ENCODE measurements at places on chromosomes 1 and 21. TPM values are rescaled to one million over a fixed set of nuclear protein-coding genes. Genes with fewer than 3 reads are reported as not detected.

- no peak overlapping the region for H3K27ac ChIP-seq
- H3K36me3 ChIP-seq: no peaks in the 10 kb centered on the region
- H3K4me3 ChIP-seq: no peak overlapping the region
- DNase-seq: no peak
- no peaks in the 10 kb centered on the region for H3K27me3 ChIP-seq
- H3K4me1 ChIP-seq: peaks cover 4% of the 10 kb centered on the region
Observed at GRCh38 chr1:64187646-64188045, 15.8 kb upstream of the UBE2U start.

ERRFI1 gene
- 3.8 TPM for polyA plus RNA-seq

- H3K27me3 ChIP-seq: no peaks in the 10 kb centered on the region
- H3K4me1 ChIP-seq: no peaks in the 10 kb centered on the region
- no peak overlapping the region for H3K4me3 ChIP-seq
- H3K27ac ChIP-seq: no peak overlapping the region
- DNase-seq: no peak
Observed at GRCh38 chr1:65688848-65689247, 103.8 kb upstream of the PDE4B start.

GRCh38 chr1:239417986-239418640 lies 31.7 kb downstream of the CHRM3 start:
- no peaks in the 10 kb centered on the region for H3K27me3 ChIP-seq
- no peak overlapping the region for H3K4me3 ChIP-seq
- H3K27ac ChIP-seq: no peak overlapping the region

DNA sequence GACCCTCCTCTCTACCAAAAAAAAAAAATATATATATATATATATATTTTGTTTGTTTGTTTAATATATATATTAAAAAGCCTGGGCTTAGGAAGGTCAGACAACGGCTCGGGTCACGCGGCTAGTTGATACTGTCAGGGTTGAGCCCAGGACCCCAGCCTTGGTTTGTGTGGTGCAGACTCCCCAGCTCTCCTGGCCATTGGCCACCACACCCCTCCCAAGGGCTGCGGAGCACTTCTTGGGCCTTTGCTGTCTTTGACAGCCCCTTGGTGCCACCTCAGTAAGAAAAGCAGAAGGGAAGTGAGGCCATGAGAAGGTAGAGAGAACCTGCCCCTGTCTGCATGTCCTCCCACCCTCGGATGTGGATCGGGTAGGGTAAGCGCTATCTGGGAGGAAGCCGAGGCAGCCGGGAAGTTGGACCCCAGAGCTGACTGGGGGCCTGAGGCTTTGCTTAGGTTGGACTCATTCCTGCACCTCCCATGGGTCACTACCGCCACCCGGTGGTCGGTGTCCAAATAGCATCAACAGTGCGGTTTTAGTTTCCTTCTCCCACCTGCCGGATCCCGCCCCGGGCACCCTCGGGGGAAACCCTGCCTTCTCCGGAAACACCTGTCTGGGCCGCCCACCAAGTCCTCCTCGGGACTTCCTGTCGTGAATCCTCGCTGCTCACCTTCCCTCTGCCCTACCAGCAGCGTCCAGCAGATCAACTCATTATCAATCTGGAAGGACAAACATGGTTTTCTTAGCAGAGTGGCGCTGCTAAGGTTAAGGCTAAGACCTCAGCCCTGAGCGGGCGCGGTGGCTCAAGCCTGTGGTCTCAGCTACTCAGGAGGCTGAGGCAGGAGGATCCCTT lies 29.8 kb upstream of the GNPAT start:
- H3K4me1 ChIP-seq: peaks cover 22% of the 10 kb centered on the region
- DNase-seq: peak; percentile 94
- H3K36me3 ChIP-seq: no peaks in the 10 kb centered on the region
- H3K4me3 ChIP-seq: peak overlapping the region; percentile 37

- H3K27me3 ChIP-seq: no peaks in the 10 kb centered on the region
- H3K27ac ChIP-seq: no peak overlapping the region
- no peak overlapping the region for H3K4me3 ChIP-seq
- no peak for DNase-seq
- H3K4me1 ChIP-seq: peaks cover 71% of the 10 kb centered on the region
Observed at GRCh38 chr1:19447550-19447949, 37.8 kb downstream of the CAPZB start.

DNA sequence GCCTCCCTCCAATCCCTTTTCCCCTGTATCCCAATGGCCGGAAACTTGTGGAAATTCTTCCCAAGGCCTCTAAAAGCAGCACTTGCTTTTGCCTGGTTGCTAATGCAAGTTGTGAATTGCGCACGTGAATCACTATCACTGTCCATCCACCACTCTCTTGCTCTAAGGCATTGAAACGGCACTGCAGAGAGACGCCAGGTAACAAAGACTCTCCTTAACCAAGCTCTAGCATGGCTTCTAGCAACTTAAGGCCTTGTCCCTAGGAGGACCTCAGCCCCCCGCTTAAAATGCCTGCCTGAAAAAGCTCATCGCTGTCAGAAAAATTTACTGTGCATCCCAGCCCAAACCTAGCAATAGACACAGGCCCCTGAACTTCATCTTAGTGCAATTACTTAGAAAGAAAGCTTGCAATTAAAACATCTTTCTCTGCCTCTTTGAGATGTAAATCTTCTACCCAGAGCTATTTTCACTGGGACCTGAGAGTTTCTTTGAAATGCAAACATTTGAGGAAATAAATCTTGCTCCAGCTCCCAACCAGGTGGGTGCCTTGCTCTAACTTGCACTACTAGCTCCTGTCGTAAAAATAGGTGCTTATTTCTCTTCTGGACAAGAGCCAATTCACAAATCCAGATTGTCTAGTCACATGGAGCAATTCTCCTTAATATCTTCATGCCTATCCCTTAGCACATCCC lies 32.9 kb upstream of the ITLN2 start:
- no peaks in the 10 kb centered on the region for H3K27me3 ChIP-seq
- no peak for DNase-seq
- no peaks in the 10 kb centered on the region for H3K36me3 ChIP-seq
- H3K4me1 ChIP-seq: peaks cover 3% of the 10 kb centered on the region
- no peak overlapping the region for H3K27ac ChIP-seq

DNA sequence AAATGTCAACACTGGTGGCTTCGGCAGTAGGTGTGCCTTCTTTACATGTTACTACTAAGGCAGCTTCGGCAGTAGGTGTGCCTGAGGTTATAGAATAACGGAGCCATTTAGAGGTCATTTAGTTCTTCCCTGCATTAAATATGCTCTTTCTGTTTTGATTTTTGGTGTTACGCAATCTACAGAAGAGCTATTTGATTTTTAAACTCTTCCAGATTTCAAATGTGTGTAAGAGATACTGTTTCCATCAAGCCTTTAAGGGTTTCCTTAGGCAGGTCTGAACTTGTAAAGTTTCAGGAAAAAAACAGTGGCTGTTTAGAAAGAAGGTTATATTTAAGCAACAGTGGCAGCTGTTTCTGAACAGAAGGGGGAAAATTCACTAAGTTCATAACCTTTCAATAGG lies 54.8 kb downstream of the PIK3R3 start:
- no peak overlapping the region for H3K4me3 ChIP-seq
- no peaks in the 10 kb centered on the region for H3K4me1 ChIP-seq
- no peak for DNase-seq
- no peaks in the 10 kb centered on the region for H3K36me3 ChIP-seq
- H3K27me3 ChIP-seq: no peaks in the 10 kb centered on the region
- H3K27ac ChIP-seq: no peak overlapping the region

LY9 gene
- polyA plus RNA-seq: 252 TPM

LCE2B gene
- not detected for polyA plus RNA-seq

DNA sequence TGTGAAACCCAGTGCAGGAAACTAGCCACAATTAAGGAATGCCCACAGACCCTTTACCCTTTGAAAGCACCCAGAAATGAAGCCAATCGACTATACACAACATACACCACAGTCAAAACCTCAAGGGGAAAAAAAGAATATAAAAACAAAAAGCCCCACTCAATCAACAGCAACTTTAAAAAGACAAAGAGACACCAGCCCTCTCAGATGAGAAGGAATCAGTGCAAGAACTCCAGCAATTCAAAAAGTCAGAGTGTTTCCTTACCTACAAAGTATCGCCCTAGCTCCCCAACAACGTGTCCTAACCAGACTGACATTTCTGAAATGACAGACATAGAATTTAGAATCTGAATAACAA lies 147.7 kb downstream of the CHD1L start:
- H3K4me3 ChIP-seq: no peak overlapping the region
- no peaks in the 10 kb centered on the region for H3K27me3 ChIP-seq
- H3K36me3 ChIP-seq: no peaks in the 10 kb centered on the region
- no peak overlapping the region for H3K27ac ChIP-seq
- no peaks in the 10 kb centered on the region for H3K4me1 ChIP-seq

- DNase-seq: no peak
- no peak overlapping the region for H3K27ac ChIP-seq
- no peaks in the 10 kb centered on the region for H3K27me3 ChIP-seq
- no peak overlapping the region for H3K4me3 ChIP-seq
- no peaks in the 10 kb centered on the region for H3K36me3 ChIP-seq
- H3K4me1 ChIP-seq: no peaks in the 10 kb centered on the region
Observed at GRCh38 chr1:82162486-82163420, 362.0 kb downstream of the ADGRL2 start.

DNA sequence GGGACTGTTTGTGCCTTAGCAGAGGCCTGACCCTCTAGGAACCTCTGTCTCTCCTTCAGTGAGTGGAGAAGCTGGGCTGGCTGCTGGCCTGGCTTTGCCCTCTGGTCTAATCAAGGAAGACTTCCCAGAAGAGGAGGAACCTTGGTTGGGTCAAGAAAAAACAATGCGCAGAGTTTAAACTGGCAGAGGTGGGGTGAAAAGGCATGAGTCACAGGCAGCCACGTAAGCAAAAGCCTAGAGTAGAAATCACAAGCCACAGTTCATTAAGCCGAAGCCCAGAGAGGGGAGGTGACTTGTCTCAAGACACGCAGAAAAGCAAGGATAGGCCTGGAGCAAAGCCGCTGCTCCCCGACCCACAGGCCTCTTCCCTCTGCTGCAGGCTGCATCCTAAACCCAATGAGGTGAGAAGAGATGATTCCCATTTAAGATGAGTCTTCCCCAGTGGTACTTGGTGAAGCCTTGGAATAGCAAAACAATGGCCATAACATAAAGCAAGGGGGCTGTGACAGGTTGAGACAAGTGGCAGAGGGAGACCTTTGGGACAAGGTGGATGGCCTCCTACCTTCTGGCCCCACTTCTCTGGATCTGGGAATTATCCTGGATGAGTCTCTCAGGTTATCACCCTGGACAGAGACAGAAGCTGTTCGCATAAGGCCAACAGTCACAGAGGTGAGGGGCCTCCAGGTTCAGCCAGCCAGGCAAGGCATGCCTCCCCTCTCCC lies 7.7 kb downstream of the PDZK1IP1 start:
- no peaks in the 10 kb centered on the region for H3K27me3 ChIP-seq
- no peak for DNase-seq
- no peak overlapping the region for H3K4me3 ChIP-seq
- no peaks in the 10 kb centered on the region for H3K36me3 ChIP-seq
- H3K27ac ChIP-seq: no peak overlapping the region

DNA sequence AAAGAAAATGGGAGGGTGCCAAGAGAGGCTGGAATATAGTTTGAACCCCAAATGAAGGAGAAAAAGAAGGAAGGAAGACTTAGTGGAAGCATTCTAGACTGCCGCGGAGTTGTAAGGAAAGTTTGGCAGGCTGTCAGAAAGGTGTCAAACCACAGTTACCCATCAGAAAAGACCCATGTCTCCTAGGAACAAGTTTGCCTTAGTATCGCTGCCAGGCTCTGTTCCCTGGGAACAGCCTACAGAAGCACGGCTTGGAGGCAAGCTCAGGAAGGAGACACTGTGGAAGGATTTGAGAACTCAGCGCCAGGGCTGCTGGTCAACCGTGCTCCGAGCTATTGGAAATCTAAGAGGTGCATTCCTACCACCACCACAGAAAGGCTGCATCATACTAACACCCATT lies 197.4 kb downstream of the RRAGC start:
- H3K4me1 ChIP-seq: no peaks in the 10 kb centered on the region
- no peak overlapping the region for H3K4me3 ChIP-seq
- no peak overlapping the region for H3K27ac ChIP-seq
- H3K36me3 ChIP-seq: no peaks in the 10 kb centered on the region
- DNase-seq: no peak

OR2L13 gene
- polyA plus RNA-seq: 0.73 TPM

GFI1 gene
- polyA plus RNA-seq: 0.69 TPM

DNA sequence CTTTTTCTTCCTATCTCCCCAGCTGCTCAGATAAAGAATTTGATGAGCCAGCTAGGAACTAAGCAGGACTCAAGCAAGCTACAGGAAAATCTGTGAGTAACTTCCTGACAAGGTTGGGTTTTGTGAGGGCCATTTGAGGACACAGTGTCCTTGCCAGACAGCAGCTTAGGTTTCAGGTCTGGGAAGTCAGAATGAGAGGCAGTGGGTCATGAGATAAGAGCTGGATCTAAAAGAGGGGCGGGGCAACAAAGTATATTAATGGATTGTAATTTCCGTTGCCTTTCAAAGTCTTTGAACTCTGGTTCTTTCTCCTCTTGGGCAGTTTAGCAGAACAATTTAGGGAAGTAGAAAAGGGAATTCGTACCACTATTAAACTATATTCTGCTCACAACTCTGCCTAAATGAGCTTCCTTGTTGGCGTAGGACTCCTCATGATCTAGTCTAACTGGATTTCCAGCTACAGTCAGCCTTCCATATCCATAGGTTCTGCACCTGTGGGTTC lies 16.6 kb downstream of the STX12 start:
- H3K36me3 ChIP-seq: peaks cover 12% of the 10 kb centered on the region
- H3K27ac ChIP-seq: no peak overlapping the region
- DNase-seq: no peak
- H3K4me3 ChIP-seq: no peak overlapping the region
- H3K4me1 ChIP-seq: no peaks in the 10 kb centered on the region

- H3K4me3 ChIP-seq: peak within 1 kb of the TSS; percentile 1
- peaks cover 20% of the 10 kb centered on the region for H3K4me1 ChIP-seq
- H3K27ac ChIP-seq: no peak within 1 kb of the TSS
- peaks cover 42% of the 10 kb centered on the region for H3K27me3 ChIP-seq
Observed at GRCh38 chr1:228416217-228416933, at the start of gene TRIM17. Gene TRIM17, minus strand, starts transcription at chr1:228416861. Its CDS starts 1,789 bp downstream, at chr1:228415072.

- H3K27ac ChIP-seq: no peak overlapping the region
- no peak for DNase-seq
- no peaks in the 10 kb centered on the region for H3K27me3 ChIP-seq
- no peaks in the 10 kb centered on the region for H3K36me3 ChIP-seq
- no peak overlapping the region for H3K4me3 ChIP-seq
- no peaks in the 10 kb centered on the region for H3K4me1 ChIP-seq
Observed at GRCh38 chr1:97352936-97353382, 567.9 kb downstream of the DPYD start.

IL19 gene
- polyA plus RNA-seq: not detected

AMY1A gene
- polyA plus RNA-seq: not detected

- H3K27ac ChIP-seq: no peak overlapping the region
- no peaks in the 10 kb centered on the region for H3K27me3 ChIP-seq
- no peak for DNase-seq
- H3K36me3 ChIP-seq: peaks cover 3% of the 10 kb centered on the region
Observed at GRCh38 chr1:44926311-44926781, 60.0 kb downstream of the EIF2B3 start.

SLC1A7 gene
- polyA plus RNA-seq: 0.10 TPM

CR2 gene
- polyA plus RNA-seq: 36.8 TPM

DNA sequence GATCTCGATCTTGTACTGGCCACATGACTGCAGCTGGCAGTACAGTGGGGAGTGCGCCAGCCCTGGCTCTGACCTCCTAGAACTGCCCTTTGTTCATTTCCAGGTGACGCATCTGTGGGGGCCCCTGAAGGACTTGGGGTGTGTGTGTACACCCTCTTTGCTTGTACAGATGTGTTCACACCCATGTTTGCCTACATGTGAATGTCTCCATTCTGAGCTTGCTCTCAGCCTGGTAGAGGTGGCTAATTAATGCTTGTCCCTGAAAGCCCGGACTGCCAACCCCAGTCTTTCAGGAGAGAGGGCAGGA lies 19.8 kb downstream of the TNFRSF1B start:
- H3K27me3 ChIP-seq: no peaks in the 10 kb centered on the region
- peaks cover 48% of the 10 kb centered on the region for H3K4me1 ChIP-seq
- DNase-seq: no peak
- no peak overlapping the region for H3K4me3 ChIP-seq
- no peak overlapping the region for H3K27ac ChIP-seq
- no peaks in the 10 kb centered on the region for H3K36me3 ChIP-seq
